ENCODE measurements at places on chromosomes 16 and 17.

GRCh38 chr17:39607851-39608130 is at the start of gene NEUROD2:
NEUROD2 (minus strand) TSS chr17:39607920; CDS start chr17:39606599, 1,321 bp downstream.
- DNase-seq, result no peak

DNA sequence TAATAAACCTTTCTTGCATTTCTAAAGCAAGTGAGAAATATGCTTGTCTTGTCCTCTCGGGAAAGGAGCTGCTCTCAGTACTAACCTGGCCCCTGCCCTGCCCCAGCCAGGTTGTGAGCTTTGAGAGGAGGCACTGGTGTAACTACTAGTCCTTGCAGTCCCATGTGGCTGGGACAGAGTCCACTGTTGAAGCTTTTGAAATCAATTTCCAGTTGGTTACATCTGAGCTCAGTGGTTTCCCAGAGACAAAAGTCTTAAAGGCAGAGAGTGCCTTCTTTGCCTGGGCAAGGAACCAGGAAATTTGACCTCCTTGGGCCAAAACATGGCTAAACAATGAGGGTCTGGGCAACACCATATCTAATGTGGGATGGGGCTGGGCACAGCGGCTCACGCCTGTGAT is 48.7 kb downstream of the GSG1L start:
- no peak for DNase-seq

- no peak for DNase-seq
These were observed at the start of gene IRX5 for GRCh38 chr16:54930005-54930868. IRX5 (plus strand) TSS chr16:54930865; CDS start chr16:54931199, 334 bp downstream.

GRCh38 chr17:62791235-62791734 is 16.8 kb downstream of the MARCHF10 start:
- DNase-seq, result no peak

DNA sequence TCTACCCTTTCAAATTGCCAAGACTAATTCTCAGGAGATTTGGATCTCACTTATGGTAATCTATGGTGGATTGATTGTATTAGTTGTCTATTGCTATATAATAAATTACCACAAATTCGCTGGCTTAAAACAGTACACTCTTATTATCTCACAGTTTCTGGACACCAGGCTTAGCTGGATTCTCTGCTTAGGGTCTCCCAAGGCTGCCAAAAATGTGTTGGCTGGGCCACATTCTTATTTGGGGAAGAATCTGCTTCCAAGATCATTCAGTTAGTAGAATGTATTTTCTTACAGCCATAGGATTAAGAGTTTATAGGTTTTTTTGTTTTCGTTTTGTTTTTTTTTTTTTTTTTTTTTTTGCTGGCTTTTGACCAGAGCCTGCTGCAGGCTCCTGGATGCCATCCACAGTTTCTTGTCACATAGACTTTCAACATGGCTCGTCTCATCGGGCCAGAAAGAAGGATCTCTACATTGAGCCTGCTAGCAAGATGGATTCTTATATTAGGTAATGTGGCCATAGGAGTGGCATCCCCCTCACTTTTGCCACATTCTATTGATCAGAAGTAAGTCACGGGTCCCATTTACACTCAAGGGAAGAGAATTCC is 415.3 kb downstream of the KIF2B start:
- DNase-seq, result no peak

DNA sequence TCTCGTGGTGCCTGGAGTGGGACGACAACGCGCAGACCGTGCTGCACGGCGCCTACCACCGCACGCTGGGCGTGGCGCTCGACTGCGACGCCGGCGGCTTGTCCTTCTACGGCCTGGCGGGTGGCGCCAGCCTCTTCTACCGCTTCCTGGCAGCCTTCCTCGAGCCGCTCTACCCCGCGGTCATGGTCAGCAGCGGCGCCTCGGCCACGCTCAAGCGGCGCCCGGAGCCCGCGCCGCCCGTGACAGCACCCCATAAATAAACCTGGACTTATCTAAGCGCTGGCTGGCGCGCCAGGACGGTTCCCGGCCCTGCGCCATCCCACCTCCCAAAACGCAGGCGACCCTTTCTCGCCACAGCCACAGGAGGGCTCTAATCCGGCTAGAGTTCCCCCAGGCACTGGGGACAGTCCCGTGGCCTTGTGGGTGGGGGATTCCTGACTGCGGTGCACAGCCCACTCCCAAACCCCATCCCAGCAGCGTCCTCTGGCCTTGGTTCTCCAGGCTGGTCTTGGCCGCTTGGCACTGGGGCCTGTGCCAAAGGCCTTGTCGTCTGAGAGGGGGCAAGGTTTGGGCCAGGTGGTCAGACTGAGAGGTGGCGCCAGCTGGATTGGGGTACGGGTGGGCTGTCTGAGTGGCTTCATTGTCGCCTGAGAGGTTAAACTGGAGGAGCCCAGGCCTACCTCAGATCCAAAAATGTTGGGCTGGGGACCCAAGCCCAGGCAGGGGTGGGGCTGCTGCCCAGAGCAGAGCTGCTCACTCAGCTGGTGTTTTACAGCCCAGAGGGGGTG is 10.1 kb upstream of the SLC16A5 start:
- peak; percentile 49 for DNase-seq

- no peak for DNase-seq
These were observed 23.7 kb downstream of the YPEL2 start for GRCh38 chr17:59355030-59355701.

DNA sequence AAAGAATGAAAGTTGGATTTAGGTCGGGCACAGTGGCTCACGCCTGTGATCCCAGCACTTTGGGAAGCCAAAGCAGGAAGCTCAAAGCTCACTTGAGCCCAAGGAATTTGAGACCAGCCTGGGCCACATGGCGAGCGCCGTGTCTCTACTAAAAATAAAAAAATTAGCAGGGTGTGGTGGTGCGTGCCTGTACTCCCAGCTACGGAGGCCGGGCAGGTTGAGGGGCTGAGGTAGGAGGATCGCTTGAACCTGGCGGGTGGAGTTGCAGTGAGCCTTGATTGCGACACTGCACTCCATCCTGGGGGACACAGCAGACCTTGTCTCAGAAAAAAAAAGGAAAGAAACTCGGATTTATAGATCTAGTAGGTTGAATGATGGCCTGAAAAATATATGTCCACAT is 37.4 kb upstream of the RPH3AL start:
- DNase-seq, result no peak

GRCh38 chr16:65415460-65415859 is 293.6 kb upstream of the CDH11 start:
- DNase-seq, result no peak

GRCh38 chr17:38922538-38923297 is 2.7 kb upstream of the LASP1NB start:
- no peak for DNase-seq

- DNase-seq, result peak; percentile 50
These were observed 603 bp upstream of the TMEM95 start for GRCh38 chr17:7354262-7354843.

DNA sequence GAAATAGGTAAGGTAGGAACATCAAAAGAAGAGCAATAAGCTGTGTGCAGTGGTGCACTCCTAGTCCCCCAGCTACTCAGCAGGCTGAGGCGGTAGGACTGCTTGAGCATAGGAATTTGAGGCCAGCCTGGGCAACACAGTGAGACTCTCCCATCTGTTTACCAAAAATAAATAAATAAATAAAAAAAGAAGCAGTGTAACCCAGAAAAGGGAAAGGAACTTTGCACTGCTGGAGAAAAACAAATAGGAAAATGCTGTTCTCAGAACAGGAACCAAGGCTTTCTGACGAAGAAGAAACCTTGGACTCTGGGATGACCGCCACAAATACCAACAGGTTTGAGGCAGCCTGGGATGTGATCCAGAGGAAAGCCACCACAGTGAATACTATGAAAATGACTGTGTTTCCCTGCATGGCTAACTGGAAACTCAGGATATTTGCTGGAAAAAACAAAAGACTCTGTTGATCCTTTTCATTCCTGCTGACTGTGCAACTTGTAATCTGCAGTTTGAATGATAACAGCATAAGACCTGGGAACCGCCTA is 41.2 kb downstream of the TTC19 start:
- no peak for DNase-seq

DNA sequence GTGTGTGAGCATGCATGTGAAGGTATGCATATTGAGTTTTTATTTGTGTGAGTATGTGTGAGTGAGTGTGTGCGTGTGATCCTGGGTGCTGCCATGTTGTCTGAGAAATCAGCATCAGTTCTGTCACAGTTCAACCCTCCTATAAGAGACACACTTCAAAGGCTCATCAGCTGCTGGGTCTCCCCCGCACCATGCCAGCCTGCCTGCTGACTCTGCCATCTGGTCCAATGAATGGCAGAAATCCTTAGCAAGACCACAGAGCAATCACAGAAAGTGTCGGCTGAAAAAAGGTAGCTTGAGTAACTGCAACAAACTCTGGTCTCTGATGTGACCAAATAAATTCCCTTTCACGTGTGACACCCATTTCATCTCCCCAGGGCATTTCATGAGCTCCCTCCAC is 381.8 kb upstream of the MAF start:
- no peak for DNase-seq

DNA sequence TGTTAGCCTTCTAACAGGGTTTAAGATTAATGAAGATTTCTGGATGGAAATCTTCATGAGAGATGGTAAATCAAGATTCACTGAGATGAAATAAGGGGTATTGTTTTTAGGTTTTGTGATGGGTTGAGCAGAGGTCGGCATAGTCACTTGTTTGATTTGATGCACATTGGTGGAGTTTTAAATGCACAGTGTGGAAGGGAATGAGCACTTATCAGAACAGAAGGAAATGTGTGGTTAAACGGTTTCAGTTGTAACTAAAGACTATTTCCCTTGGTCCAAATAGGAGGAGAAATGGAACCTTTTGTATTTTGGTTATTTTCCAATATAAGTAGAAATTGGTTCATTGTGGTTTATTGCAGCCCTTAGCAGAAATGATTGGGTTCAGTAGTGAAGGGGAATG is 34.1 kb downstream of the CBFB start:
- no peak for DNase-seq

GRCh38 chr17:64442541-64442971 is 6.4 kb upstream of the MILR1 start:
- no peak for DNase-seq

GRCh38 chr16:13835387-13835786 is 84.6 kb upstream of the ERCC4 start:
- DNase-seq, result no peak

DNA sequence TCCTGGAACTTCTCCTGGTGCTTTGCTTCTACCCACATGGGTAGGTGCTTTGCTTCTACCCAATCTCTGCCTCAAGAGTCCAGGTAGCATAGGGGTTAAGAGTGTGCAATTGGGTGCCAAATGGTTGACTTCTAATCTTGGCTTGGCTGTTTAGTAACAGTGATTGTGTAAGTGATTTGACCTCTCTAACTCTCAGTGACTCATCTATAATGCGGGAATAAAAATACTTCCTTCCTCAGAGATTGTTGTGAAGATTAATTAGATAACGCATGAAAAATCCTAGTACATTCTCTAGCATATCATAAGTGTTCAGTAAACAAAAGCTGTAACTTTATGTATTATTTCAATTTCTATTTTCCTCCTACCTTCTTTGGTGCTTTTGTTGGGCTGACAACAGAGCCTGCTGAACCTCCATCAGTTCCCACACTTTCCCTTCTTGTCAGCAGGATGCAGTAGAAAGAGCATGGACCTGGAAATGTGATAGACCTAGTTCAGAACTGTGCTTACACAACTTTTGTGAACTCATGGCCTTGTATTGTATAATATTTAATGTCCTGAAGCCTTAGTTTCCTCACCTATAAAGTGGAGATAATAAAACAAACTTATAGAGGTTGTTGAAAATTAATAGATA is 72.9 kb upstream of the SMIM36 start:
- no peak for DNase-seq

DNA sequence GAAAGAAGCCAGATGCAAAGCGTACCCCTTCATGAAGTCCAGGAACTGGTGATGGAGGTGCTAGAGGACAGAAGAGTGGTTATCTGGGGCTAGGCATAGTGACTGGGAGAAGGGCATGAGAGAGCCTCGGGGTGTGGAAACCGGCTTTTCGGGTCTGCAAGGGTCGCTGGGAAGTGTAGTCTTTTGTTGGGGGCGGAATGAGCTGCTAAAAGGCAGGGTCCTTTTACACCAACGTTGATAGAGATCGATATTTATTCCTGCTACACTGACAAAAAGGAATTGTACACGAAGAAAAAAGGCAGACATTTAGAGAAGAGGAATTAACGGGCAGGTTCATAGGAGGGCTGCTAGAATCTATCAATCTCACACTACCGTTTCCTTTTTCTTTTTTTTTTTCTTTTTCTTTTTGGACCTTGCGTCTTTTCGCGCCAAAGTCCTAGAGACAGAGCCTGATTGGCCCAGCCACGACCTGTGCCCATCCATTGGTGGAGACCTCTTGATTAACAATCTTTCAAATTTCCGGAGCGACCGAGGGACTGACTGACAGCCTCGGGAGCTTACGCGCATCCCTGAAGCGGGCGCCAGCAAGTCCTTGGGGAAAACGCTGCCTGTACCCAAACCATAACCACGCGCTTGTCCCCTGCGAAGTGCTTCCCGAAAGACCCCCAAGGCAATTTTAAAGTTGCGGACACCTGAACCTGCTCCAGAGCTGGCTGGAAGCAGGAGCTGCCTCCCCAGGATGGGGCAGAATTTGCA is 27.7 kb upstream of the DHRS7B start:
- peak; percentile 72 for DNase-seq

DNA sequence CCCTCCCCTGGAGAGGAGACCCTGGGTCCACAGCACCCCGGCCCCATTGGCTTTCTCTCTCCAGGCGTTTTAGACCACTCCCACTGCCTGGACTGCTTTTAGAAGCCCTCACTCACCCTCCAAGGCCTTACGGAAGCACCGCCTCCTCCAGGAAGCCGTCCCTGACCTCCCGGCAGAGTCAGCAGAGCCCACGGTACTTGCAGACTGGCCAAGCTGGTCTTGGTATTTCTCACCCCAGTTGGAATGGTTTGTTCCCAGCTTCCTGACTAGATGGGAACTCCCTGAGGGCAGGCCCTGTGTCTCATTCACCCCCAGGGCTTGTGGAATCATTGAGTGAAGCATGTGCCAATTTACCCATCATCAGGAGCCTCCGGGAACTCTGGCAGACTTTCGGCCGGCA is 9.2 kb downstream of the SCGB1C2 start:
- DNase-seq, result no peak

GRCh38 chr17:82367724-82368524 is 3.6 kb upstream of the UTS2R start:
- no peak for DNase-seq

GRCh38 chr17:63571632-63572310 is 21.5 kb downstream of the DCAF7 start:
- DNase-seq, result no peak

GRCh38 chr16:85931596-85932402 is 32.8 kb downstream of the IRF8 start:
- no peak for DNase-seq

GRCh38 chr17:56506349-56506748 is 87.2 kb upstream of the NOG start:
- DNase-seq, result no peak

Measured in stimulated activated CD4-positive, alpha-beta T cell treated with anti-CD3 and anti-CD28 coated beads, Interleukin-15, amount 100 ng/mL, for 48 hours (primary cell).